ENCODE measurements at places on chromosomes 2 and 18. TPM values are rescaled to one million over a fixed set of nuclear protein-coding genes. Genes with fewer than 3 reads are reported as not detected.

UGT1A3 gene
- total RNA-seq = not detected

COA5 gene
- total RNA-seq = 46.8 TPM

SCN7A gene
- total RNA-seq = 160 TPM

EFEMP1 gene
- 132 TPM for total RNA-seq

MAL gene
- 154 TPM for total RNA-seq

PAX3 gene
- not detected for total RNA-seq

PAIP2B gene
- total RNA-seq = 5.7 TPM

TGOLN2 gene
- 114 TPM for total RNA-seq

DNA sequence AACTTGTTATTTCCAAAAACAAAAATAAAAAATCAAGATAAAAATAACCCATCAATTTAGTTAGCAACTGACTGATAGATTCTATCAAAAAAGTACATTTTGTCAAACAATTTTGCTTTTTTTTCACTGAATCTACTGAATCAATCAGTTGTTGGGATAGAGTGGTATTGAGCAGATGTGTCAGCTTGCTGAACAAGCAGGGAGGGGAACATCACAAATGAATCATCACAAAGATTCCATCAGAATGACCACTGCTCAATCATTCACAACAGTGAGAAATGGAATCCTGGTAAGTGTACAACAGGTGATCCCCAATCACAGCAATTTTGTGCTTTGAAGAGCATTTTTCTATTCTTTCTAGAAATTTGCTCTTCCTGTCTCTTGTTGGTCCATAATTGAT, 12.3 kb upstream of the SLC14A2 start:
- H3K4me1 ChIP-seq = no peaks in the 10 kb centered on the region
- DNase-seq = no peak
- H3K27me3 ChIP-seq = no peaks in the 10 kb centered on the region
- no peak overlapping the region for H3K4me3 ChIP-seq
- no peak overlapping the region for H3K27ac ChIP-seq
- H3K36me3 ChIP-seq = no peaks in the 10 kb centered on the region

DNA sequence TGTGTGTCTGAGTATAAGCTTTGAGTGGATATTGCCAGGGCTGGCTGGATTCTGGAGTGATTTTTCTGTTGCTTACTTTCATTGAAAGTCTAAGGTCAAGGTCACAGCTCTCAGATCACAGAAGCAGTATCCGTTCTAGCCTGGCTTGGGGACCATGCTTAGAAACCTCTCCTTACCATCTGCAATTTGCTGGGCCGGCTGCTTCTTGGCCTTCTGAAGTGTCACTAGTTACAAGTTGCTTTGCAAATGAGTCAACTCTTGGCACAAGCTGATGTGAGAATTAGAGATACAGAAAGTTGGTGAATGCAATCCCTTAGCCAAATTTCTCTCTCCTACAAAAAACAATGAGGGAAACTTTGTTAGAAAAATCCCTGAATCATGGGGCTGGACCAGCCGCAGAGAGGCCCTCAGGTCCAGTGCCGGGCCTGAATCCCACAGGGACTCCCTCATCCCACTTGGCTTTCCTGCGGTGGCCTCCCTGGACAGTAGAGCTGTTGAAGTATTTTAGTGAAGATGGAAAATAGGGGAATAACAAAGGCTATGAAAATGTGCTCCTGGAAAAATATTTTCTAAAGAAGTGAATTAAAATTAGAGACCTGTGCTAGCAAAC, 92.7 kb upstream of the CNGA3 start:
- H3K4me1 ChIP-seq = peaks cover 8% of the 10 kb centered on the region
- H3K36me3 ChIP-seq = no peaks in the 10 kb centered on the region
- DNase-seq = no peak
- no peak overlapping the region for H3K27ac ChIP-seq
- no peak overlapping the region for H3K4me3 ChIP-seq
